NCI-H226 (cell line): ENCODE measurements at places on chromosomes 6 and 20.
A peak's percentile ranks its signal among the peaks of the same experiment; 100 is the strongest.

DNA sequence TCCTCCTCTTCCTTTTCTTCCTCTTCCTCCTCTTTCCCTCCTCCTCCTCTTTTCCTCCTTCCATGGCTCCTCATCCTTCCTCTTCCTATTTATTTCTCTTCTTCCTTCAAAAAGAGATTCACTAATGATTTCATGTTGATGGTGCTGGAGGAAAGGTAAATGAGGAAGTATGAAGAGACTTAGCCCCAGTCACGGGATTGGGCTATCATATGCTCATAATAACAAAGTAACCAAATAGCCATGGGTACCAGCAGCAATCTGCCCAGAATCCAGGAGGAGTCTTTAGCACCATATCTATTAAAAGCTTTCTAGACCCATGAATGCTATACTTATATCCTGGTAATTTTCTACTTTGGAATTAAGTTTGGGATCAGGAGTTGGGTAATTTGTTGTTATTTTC, 910.9 kb upstream of the MAP3K7 start:
- no peak for DNase-seq

GRCh38 chr20:49545572-49545971, 22.4 kb downstream of the PTGIS start:
- no peak for DNase-seq

GRCh38 chr6:145809785-145810184, 4.8 kb downstream of the FBXO30 start:
- peak; percentile 19 for DNase-seq

DNA sequence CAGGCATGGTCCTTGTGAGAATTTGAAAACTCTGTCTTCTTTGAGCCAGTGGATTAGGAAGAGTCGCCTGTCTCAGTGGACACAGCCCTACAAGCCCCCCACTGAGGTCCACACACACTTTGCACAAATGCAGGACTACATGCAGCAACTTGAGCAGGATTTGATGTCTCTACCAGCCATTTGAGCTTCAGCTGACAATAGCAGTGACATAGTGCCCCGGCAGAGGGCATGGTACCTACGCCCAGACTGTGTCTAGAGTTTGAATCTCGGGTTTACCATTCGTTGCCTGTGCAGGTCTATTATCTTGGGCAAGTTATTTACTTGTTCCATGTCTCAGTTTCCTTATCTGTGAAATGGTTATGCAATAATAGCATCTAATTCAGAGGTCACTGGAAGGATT, 580.1 kb downstream of the TFAP2B start:
- DNase-seq = no peak

DNA sequence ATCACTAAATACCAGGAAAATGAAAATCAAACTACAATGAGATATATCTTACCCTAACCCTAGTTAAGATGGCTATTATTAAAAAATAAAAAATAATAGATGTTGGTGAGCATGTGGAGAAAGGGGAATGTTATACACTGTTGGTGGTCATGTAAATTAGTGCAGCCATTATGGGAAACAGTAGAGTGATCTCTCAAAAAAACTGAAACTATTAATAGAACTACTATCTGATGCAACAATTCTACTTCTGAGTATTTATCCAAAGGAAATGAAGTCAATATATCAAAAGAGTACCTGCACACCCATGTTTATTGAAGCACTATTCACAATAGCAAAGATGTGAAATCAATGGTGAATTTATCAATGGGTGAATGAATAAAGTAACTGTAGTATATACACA, 48.6 kb downstream of the HLA-A start:
- no peak for DNase-seq

DNA sequence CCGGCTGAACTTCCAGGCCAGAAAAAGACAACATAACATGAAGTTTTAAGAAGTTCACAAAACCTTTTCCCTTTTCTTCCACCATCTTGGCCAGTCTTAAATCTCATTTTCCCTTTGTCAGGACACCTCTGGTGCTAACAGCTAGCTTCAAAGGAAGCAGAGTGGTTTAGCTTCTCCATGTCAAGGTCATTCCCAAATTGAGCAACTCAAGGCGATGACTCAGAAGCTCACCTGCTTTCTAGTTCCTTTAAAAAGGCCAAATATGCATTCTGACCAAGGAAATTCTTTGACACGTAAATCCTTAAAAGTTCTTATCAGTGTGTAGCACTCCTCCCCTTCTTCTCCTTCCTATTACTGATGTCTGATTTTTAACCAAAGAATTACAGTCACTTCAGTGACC, 69.6 kb upstream of the VGLL2 start:
- peak; percentile 62 for DNase-seq

DNA sequence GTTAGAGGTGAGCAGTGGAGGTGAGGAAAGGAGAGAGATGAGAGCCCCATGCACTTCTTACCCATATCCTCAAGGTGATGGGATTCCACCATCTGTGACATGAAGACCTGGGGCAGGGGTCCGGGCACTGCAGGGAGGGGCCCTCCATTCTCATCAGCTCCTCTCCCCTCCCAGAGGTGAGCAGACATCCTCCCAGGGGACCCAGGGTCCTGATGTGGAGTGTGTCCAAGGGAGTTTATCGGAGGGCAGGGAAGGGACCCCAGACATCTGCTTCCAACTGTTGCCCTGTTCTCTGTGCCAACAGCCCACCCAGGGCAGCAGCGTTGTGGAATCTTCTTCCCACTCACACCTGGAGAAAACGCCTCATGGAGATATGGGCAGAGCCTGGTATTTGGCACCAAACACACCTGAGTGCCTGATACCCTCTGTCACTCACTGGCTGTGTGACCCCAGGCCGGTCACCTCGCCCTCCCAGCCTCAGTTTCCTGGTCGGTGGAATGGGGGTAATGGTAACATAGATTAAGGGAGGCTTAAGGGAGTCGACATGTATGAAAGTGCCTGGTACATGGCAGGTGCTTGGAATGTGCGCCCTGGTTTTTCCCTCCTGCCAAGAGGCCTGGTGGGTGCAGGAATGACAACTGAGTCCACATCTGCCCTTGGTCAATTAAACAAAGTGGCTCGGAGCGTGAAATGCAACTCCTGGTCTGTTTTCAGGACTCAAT, 227.9 kb downstream of the PREX1 start:
- DNase-seq = no peak

DNA sequence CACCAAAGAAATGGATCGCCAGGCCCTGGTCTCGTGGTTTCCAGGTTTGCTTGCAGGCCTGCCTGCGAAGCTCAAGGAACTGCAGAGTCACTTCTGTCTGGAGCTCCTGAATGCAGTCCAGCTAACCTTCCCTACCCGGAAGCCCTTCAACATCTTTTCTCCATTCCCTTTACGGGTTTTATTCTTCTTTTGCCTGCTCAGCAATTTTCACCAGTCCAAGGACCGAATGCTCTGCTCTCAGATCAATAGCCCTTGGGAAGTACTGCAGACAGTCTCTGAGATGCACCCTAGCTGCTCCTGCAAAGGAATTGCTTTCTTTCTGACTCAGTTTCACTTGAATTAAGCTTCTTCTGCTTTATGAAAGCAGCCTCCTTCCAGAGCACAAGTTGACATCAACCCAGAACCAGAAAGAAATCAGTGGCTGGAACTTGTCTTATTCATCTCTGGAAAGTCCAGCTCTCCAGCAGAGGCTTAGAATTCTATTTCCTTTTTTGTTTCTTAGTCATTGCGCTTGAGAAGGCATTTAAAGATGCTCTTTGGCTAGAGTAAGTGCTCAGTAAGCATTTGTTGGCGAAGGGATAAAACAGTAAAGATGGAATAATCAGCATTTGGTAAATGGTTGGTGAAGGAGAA, 18.7 kb upstream of the YWHAB start:
- DNase-seq = no peak

DNA sequence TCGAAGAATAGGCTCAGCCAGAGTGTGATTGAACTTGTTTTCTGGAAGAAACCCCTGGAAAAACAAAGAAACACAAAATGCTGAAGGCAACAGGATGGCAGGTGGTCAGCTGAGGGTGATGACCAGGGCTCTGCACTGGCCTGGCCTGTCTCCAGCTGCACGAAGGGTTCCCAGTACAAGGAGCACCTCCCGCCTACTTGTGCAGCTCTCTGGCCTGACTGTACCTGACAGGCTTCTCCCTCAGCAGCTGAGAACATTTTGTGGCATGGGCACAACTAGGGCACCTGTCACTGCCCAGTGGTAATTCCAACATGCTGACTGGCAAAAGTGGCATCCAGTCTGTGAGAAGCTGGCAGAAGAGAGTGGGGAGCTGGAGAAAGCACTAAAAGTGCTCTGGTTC, 38.8 kb upstream of the EMILIN3 start:
- no peak for DNase-seq

DNA sequence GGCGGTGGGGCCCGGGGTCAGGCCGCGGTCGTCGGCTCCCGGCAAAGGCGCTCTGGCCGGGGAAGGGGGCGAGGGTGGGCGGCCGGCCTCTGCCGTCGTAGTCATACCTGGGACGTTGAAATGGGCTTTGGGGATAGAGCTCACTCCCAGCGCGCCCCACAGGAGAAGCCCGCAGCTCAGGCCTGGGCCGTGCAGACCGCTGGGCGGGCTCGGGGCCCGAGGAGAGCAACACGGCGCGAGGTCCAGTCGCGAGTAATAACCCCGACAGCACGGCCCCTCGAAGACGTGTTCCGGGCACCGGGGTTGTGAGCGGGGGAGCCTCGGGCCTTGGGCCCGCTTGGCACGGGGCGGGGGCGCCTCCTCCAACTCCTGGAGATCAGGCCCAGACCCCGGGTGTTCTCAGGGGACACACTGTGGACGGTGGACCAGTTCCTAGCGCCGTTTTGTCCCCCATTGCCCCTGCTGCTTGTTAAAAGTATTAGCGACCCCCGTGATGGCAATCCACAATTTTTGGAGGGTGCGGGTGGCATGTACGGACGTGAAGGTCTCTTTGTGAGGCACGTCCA, 10.9 kb downstream of the FOXC1 start:
- DNase-seq = no peak
